ENCODE measurements at places on chromosomes 13 and 19.

DNA sequence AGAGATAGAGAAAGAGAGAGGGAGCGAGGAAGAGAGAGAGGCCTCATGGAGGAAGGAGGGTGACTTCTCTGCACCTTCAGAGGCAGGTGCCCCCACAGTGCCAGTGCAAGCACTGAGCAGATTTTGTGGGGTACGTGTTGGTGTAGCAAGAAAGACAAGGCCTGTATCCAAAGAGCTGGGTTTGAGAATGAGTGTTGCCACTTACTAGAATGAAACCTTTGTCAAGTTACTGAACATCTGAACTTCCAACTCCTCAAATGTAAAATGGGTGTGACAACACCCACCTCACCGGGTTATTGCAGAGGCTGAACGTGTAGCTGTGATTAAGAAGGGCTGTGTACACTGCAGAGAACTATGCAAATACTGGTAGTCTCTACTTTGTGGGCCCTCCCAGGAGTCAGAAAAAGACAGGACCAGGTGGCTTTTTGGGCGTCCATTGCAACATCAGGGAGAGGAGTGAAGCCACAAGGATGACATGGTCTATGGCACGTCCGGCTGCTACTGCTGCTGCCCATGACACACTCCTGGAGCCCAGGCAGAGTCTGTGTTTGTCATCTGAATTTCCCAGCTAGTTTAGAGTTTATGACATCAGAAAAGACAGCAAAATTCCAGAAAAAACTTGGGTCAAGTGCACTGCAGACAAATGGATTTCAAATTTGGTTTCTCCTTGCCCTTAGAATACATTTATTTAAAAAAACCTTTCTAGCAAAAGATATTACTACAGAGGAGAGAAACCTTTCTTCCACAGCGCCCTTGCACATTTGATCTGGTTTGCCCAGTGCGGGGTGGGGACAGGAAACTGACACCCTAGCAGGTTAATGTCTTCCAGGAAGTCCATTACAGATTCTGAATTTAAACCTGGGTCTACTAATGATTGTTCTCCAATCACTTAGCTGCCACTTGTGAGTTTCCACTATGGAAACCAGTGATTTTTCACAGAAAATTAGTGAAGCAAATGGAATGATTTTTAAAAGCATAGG, 54.0 kb upstream of the ATP12A start:
- DNase-seq, result no peak

DNA sequence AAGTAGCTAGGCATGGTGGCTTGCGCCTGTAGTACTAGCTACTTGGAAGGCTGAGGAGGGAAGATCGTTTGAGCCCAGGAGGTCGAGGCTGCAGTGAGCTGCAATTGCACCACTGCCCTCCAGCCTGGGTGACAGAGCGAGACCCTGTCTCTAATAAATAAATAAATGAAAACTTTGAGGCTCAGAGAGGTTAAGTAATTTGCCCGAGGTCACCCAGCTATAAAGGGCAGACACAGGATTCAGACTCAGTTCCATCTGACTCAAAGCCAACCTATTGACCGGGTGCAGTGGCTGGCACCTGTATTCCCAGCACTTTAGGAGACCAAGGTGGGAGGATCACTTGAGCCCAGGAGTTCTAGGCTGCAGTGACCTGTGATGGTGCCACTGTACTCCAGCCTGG, 7.4 kb upstream of the OLFM2 start:
- no peak for DNase-seq

DNA sequence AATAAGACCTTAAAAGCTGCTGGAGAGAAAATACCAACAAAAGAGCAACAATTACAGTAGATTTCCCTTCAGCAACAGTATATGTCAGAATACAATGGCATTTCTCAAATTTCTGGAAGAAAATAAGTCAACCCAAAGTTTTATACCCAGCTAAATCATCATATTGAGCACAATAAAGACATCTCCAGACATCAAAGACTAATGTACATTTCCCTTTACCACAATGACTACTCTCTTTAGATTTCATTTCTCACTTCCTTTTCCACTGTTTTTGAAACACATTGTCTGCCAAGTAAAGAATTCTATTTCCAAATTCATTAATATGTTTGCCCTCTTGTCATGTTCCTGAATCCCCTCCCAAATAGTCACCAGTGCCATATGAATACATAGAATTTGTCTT, 111.4 kb downstream of the POU4F1 start:
- DNase-seq, result no peak

- peak; percentile 30 for DNase-seq
These were observed 831 bp downstream of the PGPEP1 start for GRCh38 chr19:18340990-18341868.

DNA sequence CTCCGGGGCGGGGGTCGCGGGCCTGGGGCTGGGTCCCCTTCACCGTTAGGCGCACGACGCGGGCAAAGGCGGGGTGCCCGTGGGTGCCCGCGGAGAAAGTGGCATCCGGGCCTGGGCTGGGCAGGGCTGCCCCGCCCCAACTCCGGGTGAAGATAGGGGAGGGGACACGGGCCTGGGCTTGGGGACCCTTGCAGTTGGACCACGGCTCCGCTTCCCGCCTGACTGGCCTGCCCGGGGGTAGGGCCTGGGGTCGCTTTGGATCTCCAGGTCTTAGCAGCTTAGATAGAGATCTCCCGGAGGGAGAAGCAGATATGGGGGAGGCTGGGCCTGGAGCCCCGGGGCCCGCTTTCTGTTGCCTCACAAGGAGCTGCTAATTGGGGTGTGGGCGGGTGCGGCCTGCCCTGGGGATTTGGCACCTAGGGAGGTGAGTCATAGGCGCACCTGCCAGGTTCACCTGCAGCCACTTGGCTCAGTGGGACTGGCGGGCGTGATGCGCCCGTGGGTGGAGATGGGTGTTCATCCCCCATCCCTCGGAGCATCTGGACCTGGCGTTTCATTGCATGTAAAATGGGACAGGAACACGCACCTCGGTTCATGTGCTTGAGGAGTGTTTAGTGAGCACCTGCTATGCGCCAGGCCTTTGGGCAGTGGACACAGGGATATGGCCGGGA, 585 bp downstream of the MAP1S start:
- no peak for DNase-seq

- DNase-seq, result no peak
These were observed 36.5 kb downstream of the B3GLCT start for GRCh38 chr13:31236211-31236786.

- DNase-seq, result no peak
These were observed 9.4 kb downstream of the ARHGEF18 start for GRCh38 chr19:7358102-7358597.

DNA sequence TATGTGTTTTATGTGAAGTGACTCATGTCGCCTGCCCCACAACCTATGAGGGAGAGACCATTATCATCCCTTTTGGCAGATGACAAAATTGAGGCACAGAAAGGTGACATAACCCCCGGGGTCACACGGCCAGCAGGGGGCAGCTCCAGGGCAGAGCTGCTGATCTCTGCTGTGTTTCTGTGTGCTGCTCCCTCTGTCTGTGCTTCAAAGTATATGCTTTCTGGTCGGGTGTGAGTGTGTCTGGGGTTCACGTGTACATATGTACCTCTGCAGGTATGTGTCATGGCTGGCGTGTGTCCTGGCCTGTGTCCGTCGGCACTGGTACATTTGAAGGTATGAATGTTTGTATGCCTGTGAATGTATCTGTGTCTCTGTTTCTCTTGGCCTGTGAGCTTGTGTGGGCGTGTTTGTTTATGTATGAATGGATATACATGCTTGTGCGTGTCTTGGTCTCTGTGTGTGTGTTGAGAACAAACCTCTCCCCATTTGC, 7.1 kb downstream of the LIPE start:
- DNase-seq, result peak; percentile 45

- DNase-seq, result peak; percentile 73
These were observed at the start of gene MBOAT7 for GRCh38 chr19:54189145-54189734. TSS of gene MBOAT7 (minus strand) at chr19:54189580. CDS start at chr19:54188508, 1,072 bp downstream.

DNA sequence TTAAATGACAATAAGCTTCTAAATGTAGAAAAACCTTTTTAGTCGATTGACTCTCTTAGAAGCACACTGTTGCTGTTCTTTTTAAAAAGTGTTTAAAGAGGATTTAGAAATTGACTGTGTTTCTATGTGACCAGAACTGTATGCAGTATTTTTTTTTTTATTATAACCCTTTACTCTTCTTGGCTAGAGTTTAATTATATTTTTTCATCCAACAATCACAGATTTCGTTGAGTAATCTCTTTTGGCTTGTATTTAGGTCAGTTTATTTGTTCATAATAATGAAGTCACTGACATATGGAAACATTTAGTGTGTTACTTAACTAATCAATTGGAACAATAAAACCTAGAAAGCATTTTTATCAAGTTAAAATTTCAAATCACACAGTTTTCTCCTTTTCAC, 19.9 kb downstream of the CSNK1A1L start:
- no peak for DNase-seq

DNA sequence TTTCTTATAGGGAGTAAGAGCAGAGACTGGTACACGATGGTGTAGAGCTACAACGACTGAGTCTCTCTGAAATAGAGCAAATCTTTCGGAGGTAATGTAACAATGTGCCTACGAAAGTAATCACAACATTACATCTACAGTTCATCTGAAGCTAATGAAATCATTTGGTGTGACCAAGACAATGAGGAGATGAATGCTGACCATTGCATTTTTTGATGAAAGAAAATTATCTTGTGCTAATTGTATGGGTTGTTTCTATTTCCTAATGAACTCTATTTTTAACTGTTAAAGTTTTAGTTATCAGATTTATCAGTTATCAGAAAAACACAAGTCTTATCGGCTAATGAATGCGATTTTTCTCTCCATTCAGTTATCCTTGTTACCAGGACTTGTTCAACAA, 913.4 kb downstream of the SLITRK6 start:
- DNase-seq, result no peak

Measured in activated gamma-delta T cell (primary cell).